ENCODE measurements at places on chromosomes 6 and 20. TPM values are rescaled to one million over a fixed set of nuclear protein-coding genes. Genes with fewer than 3 reads are reported as not detected.

The ADGRB3 gene
- total RNA-seq = under 0.01 TPM

The POU3F2 gene
- total RNA-seq = not detected

The ADGRF5 gene
- total RNA-seq = under 0.01 TPM

The OR2J3 gene
- total RNA-seq = not detected
